ENCODE measurements at places on chromosomes 1 and 21.

DNA sequence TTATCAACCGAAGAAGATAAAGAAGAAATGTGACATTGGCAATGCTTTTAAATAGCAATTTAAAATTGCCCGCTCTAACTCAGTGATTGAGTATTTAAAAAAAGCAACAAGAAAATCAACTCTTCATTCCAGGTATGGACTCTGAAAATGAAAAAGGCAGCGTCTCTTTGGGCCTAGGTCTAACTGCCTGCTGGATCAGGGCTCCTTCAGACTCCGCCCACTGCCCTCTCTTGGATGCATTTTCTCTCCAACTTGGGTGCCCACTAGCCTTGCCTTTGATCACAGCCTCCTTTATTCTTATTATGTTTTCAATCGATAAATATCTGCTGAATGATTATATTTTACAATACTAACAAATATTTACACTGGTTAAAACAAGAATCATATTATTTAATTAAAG lies 268.9 kb downstream of the MRPL39 start:
- DNase-seq, result no peak

DNA sequence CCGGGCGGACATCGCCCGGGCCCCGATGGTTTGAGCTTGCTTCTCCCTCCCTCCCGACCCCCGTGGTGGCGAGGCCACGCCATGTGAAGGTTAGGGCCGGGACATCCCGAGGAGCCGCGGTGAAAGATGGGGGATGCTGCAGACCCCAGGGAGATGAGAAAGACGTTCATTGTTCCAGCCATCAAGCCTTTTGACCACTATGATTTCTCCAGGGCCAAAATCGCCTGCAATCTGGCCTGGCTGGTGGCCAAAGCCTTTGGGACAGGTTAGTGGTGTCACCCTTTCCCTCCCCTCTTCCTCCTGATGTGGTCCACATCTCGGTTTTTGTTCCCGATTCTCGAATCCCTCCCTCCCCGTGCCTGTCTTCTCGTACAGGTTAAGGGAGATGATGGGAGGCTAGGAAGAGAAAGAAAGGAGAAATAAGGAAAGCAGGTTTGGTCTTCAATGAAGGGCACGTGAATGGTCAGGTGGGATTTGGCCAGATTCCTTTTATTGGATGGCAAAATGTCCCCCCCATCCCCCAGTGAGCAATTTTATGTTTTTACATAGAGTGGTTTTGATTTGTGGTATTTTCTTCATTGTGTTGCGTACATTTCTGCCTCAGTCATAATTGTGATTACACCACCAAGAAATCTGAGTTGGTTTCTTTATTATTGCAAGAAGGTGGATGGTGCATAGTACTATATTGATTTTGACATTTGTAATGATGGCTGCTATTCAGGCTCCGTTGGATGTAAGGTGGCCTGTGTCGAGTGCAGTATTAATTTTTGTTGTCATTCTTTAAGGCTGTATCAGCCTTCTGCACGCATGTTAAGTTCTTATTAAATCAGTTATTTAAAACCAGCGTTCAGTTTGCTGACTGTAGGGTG lies 1.2 kb downstream of the CAMSAP2 start:
- DNase-seq, result no peak

DNA sequence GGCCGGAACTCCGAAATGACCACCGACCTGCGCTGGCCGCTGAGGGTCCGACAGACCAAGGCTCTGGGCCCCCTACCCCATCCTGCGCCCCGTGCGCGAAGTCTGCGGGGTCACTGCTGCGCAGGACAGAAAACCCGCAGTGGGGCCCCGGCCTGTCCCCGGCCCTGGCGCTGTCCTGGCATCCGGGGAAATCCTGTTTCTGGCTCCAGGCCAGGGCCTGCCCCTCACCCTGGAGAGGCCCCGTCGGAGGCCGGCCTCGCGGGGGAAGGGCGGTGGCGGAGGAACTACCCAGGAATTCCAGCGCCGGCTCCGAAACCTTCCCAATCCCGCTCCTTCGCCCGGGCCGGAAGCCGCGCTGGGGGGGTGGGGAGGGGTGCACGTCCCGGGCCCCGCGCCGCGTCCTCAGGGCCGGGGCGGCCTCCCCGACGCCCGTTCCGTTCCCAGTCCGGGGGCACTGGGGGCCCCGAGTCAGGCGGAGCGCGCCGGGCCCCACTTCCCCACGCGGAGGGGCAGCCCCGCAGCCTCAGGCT lies 77.0 kb downstream of the MORN1 start:
- DNase-seq, result no peak

DNA sequence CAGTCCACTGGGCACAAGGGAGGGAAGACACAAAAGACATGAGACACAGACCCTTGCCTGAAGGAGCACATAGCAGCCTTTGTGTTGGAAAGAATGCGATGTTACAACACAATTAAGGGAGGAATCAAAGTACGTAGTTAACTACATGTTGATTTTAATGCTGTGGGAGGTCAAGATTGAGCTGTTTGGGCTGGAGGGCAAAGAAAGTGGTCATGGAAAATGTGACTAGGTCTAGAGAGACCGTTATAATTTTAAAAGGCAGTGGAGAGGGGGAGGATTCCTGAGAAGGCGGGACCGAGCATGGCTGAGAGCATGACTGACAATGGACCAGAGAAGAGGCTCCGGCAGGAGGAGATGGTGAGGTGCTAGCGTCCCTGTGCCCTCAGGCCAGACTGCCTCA lies 111.8 kb upstream of the ATP1A1 start:
- no peak for DNase-seq

DNA sequence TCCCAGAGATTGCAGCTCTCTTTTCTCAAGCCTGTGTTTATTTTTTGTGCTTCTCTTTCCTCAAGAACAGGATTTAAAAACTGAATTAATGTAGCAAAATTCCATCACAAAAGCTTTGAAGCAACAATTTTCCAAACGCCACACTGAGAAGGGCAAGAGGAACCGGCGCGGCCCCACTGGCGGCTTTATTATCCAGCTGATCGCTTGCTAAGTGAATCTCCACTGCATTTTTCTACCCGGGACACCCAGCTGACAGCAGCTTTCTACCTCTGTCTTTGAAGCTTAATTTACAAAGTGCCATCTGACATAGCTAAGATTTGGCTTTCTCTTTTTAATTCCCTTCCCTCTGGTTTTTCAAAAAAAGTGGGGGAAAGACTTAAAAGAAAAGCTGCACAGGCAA lies 369.3 kb upstream of the C1orf174 start:
- no peak for DNase-seq

- DNase-seq, result peak; percentile 73
These were observed 559 bp upstream of the AGRN start for GRCh38 chr1:1019122-1019999.

DNA sequence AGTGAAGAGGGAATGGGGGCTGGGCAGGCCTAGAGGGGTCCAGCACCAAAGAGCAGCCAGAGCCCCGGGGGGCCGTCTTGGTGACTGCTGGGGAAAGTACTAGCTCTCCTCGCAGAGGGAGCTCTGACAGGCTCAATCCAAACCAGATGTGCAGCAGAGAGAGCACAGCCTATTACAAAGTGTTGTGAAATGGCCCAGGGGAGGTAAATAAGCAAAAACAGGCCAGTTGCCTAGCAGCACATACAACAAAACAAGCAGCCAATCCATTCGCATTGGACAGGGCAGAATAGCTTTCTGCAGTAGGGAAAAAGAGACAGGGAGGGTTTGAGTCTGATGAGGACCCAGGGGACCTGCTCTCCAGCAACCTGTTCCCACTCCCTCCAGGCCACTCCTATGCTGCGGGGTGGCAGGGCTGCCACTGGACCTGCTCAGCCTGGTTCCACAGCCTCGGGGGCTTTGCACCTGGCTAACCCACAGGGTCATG lies 239.6 kb upstream of the FGGY start:
- no peak for DNase-seq

- no peak for DNase-seq
These were observed 43.5 kb downstream of the WDR4 start for GRCh38 chr21:42835611-42836401.

DNA sequence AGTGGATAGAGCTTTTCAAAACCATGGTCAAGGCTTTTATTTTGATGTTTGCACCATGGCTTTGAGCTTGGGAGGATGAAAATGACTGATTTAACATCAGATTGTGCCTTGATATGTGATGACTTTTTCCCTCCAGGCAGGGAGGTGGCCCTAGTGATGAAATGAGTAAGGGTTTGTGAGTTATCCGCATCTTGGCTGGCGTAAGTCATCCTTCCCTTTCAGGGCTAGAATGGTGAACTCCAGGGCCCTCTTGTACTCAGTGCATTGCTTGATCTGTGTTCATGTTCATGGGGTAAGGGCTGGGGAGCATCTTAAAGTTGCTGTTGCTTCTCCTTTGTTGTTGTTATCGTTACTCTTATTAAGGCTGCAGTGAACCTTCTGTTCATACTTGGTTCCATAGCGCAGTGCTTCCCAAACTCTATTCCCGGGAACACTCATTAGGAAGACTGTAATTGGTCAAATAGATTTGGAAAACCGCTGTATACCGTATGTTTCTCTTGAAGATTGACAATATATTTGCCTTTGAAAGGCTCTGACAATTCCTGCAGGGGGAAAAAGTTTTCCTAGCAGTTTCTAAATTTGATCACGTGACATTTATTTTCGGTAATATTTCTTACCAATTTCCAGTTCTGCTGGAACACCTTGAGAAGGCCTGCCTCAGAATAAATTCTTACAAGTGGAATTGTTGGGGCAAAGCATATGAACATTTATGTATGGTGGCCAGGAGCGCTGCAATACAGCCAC lies 23.1 kb downstream of the GPR137B start:
- DNase-seq, result no peak

DNA sequence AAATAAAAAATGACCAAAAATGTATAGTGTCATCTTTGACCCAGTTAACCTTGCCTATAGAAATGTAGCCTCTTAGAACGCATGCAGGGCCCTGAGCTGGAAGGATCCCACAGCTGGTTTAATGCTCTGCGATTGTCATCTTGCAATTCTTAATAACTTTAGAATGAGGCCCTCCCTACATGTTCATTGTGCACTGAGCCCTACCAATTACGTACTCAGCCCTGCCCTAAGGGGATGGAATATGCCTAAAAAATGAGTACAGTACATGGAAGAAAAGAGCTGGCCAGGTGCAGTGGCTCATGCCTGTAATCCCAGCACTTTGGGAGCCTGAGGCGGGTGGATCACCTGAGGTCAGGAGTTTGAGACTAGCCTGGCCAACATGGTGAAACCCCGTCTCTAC lies 57.8 kb upstream of the BCAR3 start:
- no peak for DNase-seq

DNA sequence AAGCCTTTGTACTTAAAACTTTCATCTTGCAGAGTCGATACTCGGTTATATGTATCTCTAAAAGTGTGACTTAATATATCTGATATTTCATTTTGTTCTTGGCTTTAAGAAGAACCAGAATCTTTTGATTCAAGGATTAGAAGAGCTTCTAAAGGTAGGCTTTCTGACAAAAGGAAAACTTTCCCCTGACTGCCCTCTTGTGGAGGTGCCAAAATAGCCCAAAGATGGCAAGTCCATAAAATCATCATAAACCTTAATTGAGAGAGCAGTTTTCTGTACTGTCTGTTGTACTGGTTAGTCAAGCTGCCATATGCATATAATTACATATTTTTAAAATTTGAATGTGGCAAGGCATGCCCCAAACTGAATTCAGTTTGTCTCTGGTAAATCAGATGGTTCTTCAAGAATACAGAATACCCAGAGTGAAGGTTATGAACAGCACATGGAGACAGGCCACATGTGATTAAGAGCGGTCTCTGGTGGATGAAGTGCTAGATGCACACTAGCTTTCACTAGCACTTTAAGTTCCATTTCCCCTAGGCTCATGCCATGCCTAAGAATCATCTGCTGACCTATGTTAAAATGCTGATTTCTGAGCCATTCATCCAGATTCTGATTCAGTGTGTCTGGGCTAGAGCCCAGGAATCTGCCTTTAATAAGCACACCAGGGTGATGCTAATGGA lies 27.7 kb upstream of the ELAVL4 start:
- no peak for DNase-seq

GRCh38 chr1:16969651-16970050 lies 10.8 kb downstream of the MFAP2 start:
- no peak for DNase-seq

- DNase-seq, result no peak
These were observed 300.0 kb downstream of the AJAP1 start for GRCh38 chr1:4954392-4954791.

GRCh38 chr1:3016641-3017439 lies 4.4 kb upstream of the ACTRT2 start:
- no peak for DNase-seq

DNA sequence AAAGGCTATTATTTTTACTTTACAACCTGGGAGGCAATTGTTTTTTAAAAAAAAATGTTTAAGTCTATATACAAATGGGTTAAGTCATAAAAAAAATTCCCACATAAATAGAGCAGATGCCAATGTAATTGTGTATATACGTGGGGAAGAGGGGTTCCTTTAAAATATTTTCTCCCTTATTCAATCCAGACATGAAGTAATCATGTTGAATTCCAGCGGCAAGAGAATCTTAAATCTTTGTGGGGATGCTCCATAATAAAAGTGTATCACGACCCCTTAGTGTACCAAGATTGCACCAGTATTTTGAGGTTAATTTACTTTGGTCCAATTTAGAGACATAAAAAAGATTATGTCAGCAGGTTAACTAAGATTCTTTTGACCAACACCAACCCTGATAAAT lies 62.1 kb downstream of the ARID4B start:
- DNase-seq, result no peak

- DNase-seq, result no peak
These were observed 39.9 kb downstream of the SERBP1 start for GRCh38 chr1:67390041-67390887.

GRCh38 chr1:226125097-226125630 lies 61.4 kb downstream of the ACBD3 start:
- peak; percentile 82 for DNase-seq

DNA sequence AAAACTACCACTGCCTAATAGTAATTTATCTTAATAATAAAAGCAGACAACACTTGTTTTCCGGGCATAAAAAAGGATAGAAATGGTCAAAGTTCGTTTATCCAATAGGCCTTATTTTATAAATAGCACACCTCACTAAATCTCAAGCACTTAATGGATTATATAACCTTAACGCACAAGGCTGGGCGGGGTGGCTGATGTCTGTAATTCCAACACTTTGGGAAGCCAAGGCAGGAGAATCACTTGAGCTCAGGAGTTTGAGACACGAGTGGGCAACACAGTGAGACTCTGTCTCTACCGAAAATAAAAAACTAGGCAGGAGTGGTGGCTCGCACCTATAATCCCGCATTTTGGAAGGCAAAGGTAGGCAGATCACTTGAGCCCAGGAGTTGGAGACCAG lies 12.4 kb downstream of the EIF4G3 start:
- no peak for DNase-seq
